ENCODE measurements at places on chromosomes 7 and 10.

GRCh38 chr7:26560526-26561256, 269.0 kb downstream of the SNX10 start:
- no peak for DNase-seq

DNA sequence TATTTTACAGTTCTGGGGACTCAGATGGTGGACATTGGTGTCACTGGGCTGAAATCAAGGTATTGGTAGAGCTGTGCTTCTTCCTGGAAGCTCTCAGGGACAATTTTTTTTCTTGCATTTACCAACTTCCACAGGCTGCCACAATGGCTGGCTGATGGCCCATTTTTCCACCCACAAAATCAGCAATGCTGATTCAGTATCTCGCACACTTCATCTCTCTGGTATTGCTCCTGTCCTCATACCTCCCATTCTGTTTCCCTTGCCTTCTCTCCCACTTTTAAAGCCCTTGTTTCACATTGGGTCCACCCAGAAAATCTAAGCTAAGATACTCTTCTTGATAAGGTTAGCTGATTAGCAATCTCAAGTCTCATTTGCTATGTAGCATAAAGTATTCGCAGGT, 530.9 kb upstream of the POM121L12 start:
- no peak for DNase-seq

GRCh38 chr7:91235211-91235832, 28.9 kb upstream of the FZD1 start:
- no peak for DNase-seq

GRCh38 chr7:99579956-99580777, 17.9 kb upstream of the TMEM225B start:
- no peak for DNase-seq

DNA sequence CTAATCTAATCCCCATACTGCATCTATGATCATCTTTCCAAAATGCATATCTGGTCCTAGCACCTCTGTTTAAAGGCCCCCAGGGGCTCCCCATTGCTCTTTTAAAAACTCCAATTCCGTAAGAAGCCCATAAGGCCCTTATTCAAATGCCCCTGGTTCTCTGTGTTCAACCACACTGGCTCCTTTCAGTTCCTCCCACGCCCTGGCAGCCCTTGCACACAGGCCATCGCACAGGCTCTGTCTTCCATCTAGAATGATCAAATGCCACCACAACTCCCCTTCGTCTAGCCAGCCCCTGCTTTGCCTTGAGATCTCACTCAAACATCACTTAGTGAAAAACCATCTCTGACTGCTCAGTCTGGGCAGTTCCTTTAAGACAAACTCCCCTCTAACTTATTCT, 112.9 kb upstream of the LYZL2 start:
- no peak for DNase-seq

GRCh38 chr7:127782654-127783559, 130.9 kb downstream of the SND1 start:
- DNase-seq: no peak

DNA sequence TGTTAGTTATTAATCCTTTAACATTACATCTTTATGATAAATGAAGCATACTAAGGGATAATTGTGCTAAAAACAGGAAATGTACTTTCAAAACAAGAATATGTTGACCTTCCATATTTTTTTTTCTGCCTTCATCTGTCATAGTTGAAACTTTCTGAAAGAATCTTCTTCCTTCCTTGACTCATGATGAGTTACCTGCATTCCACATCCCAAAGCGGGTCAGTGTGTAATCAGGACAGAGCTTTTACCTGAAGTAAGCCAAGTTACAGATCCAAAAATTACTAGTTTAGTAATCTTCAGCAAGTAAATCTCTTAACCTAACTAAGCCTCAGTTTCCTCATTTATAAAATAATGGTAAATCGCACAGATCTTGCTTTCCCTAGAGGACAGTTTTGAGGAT, 13.4 kb upstream of the ARL4A start:
- no peak for DNase-seq

DNA sequence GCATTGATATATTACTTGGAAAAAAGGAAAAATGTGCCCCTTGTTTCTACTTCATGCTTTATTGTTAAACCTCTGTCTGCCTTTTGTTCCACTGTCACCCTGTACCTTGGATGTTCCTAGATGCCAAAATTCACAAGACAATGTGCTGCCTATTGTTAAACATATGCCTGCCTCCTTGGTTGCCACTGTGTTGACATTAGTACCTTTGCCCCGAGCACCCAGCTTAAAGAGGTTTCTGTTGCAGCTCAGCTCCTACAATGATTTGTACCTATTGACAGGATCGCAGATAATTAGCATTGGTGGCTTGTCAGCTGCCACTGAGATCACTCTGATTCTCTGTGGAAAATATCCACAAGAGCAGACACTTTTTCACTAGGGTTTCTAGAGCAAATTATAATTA, 188.0 kb downstream of the KCND2 start:
- no peak for DNase-seq

GRCh38 chr10:132859084-132859855, 73.3 kb upstream of the NKX6-2 start:
- DNase-seq: no peak

DNA sequence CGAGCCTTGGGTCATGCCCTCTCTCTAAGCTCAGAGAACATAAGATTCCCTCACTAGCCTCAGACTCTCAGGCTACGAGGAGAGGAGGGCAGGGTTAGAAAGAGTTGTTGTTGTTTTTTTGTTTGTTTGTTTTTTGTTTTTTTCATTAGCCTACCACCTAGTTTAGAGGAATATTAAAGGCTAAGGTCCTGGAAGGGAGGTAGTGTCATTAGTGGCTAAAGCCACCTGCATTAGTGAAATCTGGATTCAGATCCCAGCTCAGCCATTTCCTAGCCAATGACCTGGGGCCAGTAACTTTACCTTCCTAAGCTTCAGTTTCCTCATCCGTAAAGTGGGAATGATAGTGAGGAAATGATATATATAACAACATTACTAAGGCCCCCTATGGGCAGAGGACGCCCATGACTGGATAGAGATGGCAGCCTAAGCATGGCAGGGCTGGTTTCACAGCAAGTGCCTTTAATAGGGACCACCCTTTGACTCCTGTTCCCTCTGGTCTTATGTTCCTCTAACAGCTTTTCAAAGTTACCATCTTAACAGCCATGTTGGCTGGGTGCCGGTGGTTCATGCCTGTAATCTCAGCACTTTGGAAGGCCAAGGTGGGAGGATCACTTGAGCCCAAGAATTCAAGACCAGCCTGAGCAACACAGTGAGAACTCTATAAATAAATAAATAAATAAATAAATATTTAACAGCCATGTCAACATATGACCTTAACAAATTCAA, 5.1 kb downstream of the DDIT4 start:
- DNase-seq: no peak

DNA sequence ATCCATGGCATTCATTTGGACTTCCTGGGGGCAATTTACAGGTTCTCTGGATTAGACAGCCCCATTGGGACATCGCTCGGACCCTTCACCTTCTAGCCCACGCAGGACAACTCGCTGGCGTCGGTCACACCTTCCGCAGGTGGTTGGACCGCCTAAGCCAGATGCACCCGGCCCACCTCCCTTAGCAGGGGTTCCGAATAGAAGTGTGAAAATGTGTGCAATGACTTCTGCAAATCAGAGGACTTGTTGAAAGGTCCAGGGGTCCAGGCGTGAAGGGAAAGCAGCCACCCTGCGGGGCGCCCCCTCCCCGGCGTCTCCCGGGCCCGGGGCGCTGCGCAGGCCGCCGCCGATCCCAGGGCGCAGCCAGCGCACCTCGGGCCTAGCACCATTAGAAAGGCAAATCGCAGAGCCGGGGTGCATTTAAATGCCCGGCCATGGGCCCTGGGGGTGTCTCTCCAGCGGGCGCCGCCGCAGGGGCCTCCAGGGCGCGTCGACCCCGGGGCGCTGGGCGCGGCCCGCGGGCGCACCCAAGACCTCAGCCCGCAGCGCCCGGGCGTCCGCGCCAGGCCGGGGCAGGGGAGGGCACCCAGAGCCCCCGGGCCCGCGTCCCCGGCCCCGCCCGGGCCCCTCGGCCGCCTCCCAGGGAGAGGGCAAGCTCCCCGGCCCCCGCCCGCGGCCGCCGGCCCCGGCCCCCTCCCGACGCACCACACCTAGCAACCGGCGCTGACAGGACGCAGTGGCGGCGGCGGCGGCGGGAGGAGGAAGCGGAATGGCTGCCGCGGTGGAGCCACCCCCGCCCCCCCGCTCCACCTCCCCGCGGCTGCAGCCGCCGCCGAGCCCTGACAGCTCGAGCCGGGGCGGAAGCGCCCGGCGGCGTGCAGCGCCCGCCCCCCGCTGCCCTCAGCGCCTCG, 1.2 kb downstream of the JAZF1 start:
- peak; percentile 64 for DNase-seq

DNA sequence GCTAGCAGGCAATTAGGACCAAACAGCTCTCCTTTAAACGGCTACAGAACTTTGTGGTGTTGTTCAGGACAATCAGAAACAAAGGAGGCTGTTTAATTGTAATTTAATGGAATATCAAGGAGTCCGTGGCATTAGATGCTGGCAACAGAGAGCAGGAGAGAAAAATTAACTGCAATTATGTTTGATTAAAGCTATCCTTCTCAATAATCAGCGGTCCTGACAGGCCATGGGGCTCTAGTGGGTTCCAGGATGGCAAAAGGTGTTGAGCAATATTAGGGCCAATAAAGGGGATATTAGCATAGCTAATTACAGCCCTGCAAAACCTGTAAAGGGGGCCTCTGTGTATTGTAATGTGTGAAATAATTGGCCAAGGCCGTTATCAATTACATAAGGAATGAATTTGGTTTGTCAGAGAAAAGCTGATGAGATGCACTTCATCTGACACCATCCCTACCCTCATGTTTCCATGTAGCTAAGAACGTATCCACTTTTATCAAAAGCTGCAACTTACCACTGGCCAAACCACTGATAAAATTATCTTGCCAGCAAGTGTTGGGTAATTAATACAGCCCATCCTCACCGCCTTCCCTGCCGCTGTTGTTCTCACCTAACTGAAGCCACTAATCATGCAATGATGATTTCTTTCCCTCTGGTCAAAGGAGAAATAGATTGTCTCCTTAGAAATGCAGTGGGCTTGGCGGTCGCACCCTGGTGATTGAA, 81.6 kb downstream of the EBF3 start:
- DNase-seq: no peak

DNA sequence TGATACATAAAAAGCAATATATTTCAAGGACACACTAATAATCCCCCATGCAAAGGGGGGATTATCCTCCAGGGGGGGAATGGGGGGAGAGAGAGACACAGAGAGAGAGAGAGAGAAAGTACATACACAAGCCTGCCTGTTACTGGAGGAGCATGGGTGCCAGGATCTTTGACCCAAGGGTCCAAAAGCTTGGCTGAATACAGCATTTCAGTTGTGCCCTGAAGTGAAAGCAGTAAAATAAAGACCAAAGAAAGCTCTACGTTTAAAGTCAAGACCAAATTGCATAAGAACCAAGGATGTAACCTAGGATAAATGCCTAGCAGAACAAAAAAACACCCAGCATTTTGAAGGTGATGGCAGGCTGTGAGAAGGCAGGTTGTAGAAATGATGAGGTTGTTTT, 27.8 kb upstream of the ITGB8 start:
- no peak for DNase-seq

GRCh38 chr10:35300063-35300699, 36.1 kb upstream of the CCNY start:
- no peak for DNase-seq

- no peak for DNase-seq
Measured at GRCh38 chr7:98990356-98990755, 112.0 kb downstream of the TRRAP start.

DNA sequence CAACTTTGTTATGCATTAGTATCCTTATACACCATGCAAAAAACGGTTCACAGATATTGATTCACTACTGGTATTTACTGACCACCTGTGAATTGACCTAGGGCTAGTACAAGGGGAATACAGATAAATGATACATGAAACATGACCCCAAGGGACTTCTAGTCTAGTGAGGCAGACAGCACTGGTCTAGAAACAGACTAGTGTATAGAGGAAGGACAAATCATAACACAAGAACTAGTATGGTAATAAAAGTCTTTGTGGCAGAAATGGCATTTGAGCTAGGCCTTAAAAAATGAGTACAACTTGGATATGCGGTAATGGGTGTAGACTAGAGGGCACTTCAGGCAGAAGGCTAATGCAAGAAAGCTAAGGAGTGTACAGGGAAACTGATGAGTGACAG, 86.6 kb downstream of the SLC25A13 start:
- no peak for DNase-seq

DNA sequence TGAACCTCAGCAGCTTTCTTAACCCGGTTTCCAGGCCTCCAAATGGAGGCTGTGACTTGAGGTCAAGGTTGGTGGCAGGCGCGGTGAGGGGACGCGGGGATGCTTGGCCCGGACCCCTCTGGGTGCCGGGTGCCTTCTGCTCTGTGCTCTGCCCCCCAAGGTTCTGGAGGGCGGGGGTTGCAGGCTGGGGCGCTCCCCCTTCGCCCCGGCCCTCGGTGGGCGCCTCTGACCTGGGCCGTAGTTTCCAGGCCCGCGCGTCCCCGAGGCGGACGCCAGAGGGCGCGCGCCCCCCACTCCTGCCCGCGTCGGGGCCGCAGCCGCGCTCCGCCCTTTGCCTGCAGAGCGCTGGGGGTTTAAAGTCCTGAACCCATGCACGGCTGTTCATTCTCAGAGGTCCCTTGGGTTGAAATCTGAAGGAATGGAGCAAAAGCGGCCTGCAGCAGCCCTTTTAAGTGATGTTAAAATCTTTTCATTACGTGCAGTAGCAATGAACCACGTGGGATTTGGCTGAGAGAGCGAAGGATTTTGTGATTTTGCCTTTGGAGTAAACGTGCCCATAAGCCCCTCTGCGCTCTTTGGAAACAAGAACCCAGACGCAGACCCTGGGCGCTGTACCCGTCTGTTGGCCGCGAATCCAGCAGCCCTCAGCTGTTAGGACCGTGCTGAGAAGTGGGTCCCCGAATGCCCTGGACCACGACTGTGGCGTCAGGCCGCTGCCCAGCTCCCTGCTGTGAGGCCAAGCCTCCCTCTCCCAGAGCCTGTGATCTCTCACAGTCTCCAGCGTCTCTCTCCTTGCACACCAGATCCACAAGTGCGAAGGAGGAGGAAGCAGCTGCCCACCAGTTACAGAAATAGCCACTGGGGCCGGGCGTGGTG, 135.0 kb downstream of the ACTR3B start:
- DNase-seq: no peak

DNA sequence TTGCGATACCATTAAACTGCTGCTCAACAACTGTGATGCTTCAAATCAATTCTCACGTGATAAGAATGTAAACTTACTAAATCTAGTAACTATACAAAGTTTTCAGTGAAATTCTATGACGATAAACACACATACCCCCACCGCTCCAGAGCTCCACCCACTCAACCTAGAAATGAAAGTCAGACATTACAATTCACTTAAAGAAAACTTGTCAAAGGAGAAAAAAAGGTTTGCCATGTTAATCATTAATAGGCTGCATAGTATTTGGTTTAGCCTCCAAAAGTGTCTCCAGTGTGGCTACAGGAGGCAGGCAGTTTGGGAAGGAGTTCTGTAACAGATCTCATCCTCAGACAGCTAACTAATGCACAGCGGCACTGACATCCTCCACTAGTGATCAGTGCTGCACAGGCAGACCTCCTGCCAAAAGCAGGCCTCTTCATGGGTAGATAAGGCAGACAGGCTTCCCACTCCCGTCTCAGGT, 3.1 kb downstream of the HERPUD2 start:
- no peak for DNase-seq
